ENCODE measurements at places on chromosomes 2 and 18. TPM values are rescaled to one million over a fixed set of nuclear protein-coding genes. Genes with fewer than 3 reads are reported as not detected.

- DNase-seq, result no peak
Observed at GRCh38 chr2:223585666-223586065, 16.5 kb downstream of the SCG2 start.

GRCh38 chr2:240803191-240803590, 16.8 kb downstream of the KIF1A start:
- DNase-seq, result no peak

DNA sequence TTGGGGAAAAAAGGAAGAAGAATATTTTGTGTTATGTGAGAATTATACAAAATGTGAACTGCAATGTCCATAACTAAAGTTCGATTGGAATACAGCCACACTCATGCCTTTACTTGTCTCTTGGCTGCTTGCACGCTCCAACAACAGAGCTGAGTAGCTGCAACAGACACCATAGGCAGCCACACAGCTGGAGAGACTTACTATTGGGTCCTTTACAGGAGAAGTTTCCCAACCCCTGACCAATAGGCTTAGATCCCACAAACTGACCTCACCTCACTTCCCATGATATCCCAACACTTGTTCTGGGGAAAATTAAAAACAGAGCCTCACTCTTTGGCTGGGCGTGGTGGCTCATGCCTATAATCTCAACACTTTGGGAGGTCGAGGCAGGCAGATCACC, 213.8 kb downstream of the SH3BP4 start:
- no peak for DNase-seq

GRCh38 chr18:75158465-75159237, 50.3 kb downstream of the PTGR3 start:
- no peak for DNase-seq

- no peak for DNase-seq
Observed at GRCh38 chr2:479031-479430, 191.1 kb upstream of the ALKAL2 start.

GRCh38 chr2:61887717-61888266, 664 bp downstream of the CCT4 start:
- no peak for DNase-seq

TWIST2 gene
- total RNA-seq, result 0.38 TPM

CAPN14 gene
- under 0.01 TPM for total RNA-seq

QPCT gene
- total RNA-seq, result 3.9 TPM

RGPD4 gene
- not detected for total RNA-seq

All from dermis microvascular lymphatic vessel endothelial cell (primary cell).